ENCODE measurements at places on chromosomes 5 and 9.
A peak's percentile ranks its signal among the peaks of the same experiment; 100 is the strongest.

DNA sequence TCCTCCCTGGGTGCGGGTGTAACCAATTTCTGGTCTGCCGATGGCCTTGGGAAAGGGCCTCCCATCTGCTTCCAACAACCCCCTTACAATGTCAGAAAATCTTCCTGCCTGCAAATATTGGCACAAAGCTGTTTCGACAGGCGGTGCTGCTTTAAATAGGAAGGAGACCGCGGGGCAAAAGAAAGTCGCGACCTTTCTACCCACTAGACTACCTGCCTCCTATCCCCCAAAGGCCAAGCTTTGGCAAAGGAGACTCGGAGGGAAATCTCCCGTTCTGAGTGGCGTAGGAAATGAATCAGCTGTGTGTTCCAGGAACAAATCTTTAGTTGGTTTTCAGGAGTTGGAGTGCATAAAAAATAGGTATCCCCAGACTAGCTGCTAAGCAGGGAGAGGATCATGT is 36.8 kb upstream of the NFIB start:
- DNase-seq: no peak

- DNase-seq: no peak
Measured at GRCh38 chr9:124373386-124373785, 41.9 kb downstream of the PSMB7 start.

DNA sequence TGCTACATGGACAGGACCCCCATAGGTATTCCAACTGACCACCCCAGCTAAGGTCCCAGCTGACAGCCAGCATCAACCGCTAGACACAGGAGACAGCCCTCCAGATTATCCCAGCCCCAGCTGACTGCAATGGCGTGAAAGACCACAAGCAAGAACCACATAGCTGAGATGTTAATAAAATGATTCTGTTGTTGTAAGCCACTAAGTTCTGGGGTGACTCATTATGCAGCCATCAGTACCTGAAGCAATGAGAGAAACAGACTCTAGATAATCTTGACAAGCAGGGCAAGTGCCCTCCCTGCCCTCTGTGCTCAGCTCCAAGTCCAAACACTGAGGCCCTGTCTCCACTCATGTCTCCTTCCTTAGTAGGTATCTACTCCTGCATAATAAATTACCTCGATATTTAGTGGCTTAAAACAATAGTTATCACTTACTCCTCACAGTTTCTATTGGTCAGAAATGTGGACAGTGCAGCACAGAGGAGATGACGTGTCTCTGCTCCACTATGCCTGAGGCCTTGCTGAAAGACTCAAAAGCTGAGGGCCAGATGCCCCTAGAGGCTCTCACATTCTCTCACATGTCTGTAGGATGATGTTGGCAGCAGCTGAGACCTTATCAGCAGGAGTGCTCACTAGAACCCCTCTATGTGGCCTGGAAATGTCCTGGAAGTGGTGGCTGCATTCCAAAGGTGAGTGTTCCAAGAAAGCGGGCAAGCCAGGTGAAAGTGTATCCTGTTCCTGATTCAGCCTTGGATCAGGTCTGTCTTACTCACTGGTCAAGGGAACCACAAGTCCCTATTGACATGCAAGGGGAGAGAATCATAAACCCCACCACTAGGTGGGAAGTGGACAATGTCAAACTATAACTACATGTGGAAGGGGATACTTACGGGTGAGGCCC is 2.5 kb downstream of the MGAT1 start:
- DNase-seq: no peak

GRCh38 chr5:136033848-136034247 is 5.1 kb downstream of the TGFBI start:
- no peak for DNase-seq

DNA sequence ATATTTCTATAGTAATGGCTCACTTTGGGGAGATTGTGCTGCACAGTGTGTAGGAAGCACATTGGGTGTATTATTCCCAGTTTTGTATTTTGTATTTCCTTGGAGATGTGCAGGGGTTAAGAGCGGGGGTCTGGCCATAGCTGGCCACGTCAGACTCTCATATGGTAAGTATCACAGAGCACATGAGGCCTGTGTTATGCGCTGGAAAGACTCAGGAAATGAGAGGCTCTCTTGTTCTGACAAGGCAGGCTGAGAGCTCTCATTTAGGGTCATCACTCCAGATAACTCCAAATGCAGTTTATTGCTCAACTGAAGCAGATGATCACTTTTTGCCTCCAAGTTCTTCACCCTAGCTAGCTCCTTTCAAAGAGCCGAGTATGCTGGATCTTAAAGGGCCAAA is 205.7 kb downstream of the NTRK2 start:
- no peak for DNase-seq

GRCh38 chr9:22108581-22109370 is 99.7 kb upstream of the CDKN2B start:
- DNase-seq: no peak

GRCh38 chr9:120877276-120878034 is 467 bp upstream of the PHF19 start:
- peak; percentile 88 for DNase-seq

GRCh38 chr9:117746263-117746662 is 42.1 kb downstream of the TLR4 start:
- DNase-seq: no peak

GRCh38 chr9:80030801-80031200 is 459.0 kb downstream of the TLE4 start:
- DNase-seq: no peak

DNA sequence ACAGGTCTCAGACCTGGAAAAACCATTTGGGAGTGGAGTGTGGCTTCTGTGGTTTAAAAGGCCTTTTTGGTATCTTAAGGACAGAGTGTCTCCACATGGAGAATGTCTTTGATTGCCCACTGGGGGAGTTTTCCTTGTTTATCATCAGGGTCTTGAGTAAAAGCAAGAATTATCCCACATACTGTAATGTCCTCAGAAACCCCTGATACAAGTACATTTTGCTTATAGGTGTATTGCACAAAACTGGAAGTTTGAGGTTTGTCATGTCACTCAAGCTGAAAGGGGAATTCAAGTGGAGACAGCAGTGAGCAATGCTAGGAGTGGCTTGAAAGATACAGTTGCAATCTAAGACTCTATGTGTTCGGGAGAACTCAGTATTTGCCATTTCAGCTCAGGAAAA is 62.7 kb upstream of the GRAMD2B start:
- no peak for DNase-seq

DNA sequence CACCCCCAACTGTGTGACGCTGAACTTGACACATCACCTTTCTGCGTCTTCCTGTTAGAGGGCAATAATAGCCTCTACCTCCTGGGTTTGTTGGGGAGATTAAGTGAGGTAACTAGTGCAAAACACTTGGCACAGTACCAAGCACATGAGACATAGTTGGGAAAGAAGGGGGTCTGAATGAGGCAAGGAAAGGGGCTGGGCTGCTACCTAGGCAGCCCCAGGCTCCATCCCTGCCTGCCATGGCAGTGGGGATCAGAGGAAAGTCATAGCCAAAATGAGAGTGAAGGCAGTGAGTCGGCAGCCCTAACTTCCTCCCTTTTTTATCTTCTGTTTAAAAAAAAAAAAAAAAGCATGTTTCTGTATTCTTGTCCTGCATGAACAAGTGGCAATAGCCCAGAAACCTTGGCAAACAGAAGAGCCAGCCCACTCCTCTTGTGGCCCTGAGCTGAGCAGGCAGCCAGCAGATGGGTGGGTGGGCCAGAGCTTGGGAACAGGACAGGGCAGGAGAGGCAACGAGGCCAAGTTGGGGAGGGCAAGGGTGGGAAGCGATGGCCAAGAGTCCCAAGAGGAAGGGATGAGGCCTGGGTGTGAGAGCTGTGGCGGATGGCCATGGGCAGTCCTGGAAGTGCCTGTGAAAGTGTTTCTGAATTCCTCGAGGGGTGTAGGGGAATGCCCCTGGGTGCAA is 11.4 kb downstream of the CAMK2A start:
- DNase-seq: no peak

GRCh38 chr9:16628413-16628812 is 242.1 kb downstream of the BNC2 start:
- DNase-seq: no peak

GRCh38 chr5:114179134-114179533 is 182.7 kb upstream of the KCNN2 start:
- DNase-seq: no peak

GRCh38 chr9:93815677-93816076 is 139.5 kb downstream of the BARX1 start:
- no peak for DNase-seq

GRCh38 chr5:156191547-156191946 is 135.4 kb upstream of the SGCD start:
- DNase-seq: no peak

DNA sequence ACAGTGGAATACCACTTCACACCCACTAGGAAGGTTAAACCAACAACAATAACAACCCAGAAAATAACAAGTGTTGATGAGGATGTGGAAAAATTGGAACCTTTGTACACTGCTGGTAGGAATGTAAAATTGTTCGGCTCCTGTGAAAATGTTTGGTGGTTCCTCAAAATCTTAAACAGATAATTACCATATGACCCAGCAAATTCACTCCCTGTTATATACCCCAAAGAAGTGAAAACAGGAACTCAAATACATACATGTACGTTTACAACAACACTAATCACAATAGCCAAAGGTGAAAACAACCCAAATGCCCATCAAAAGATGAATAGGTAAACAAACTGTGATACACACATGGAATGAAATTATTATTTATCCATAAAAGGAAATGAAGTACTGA is 178.5 kb upstream of the PHYKPL start:
- no peak for DNase-seq

DNA sequence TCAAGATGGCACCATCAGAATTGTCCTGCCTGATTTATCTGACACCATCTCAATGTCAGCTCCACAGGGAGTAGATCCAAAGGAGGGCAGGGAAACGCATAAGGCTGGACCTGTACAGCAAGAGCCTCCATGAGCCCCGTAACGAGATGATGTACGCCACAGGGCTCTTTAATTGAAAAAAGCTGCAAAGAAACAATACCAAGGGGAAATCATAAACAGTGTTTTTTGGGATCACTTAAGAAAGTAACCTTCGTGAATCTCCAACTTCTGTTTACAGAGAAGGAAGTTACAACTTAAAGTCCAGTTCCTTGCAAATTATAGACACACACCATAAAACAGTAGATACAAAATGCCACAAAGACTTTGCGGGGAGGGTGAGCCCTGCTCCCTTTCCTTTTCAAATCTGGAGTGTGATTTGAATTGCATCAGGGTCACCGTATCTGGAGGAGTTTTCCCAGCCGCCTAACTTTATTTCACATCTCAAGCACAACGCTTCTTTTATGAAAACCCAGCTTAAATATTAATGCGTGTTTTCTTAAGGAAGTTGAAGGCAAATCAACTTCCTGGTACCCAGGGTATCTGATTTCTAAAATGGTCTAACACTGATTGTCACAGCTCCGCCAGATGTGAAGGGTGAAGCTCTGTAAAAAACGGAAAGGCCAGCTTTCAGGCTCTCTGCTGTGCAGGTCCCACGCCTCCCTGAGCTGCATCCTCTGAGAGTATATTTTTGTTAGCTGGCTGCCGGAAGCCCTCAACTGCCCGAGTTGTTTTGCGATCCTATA is 88.9 kb downstream of the EBF1 start:
- DNase-seq: no peak

All from activated effector memory CD4-positive, alpha-beta T cell treated with anti-CD3 and anti-CD28 coated beads, Interleukin-2, amount 50 U/mL, for 16 hours (primary cell).